ENCODE measurements at places on chromosomes 1 and 21. TPM values are rescaled to one million over a fixed set of nuclear protein-coding genes. Genes with fewer than 3 reads are reported as not detected.

PYHIN1 gene
- 0.07 TPM for polyA plus RNA-seq

ZNF648 gene
- not detected for polyA plus RNA-seq

CSRP1 gene
- polyA plus RNA-seq: 46.6 TPM

CYP4A11 gene
- 0.06 TPM for polyA plus RNA-seq

ZSWIM5 gene
- 0.19 TPM for polyA plus RNA-seq

All from heart left ventricle (tissue), 16 donors.